ENCODE measurements at places on chromosomes 16 and 17.
A peak's percentile ranks its signal among the peaks of the same experiment; 100 is the strongest.

DNA sequence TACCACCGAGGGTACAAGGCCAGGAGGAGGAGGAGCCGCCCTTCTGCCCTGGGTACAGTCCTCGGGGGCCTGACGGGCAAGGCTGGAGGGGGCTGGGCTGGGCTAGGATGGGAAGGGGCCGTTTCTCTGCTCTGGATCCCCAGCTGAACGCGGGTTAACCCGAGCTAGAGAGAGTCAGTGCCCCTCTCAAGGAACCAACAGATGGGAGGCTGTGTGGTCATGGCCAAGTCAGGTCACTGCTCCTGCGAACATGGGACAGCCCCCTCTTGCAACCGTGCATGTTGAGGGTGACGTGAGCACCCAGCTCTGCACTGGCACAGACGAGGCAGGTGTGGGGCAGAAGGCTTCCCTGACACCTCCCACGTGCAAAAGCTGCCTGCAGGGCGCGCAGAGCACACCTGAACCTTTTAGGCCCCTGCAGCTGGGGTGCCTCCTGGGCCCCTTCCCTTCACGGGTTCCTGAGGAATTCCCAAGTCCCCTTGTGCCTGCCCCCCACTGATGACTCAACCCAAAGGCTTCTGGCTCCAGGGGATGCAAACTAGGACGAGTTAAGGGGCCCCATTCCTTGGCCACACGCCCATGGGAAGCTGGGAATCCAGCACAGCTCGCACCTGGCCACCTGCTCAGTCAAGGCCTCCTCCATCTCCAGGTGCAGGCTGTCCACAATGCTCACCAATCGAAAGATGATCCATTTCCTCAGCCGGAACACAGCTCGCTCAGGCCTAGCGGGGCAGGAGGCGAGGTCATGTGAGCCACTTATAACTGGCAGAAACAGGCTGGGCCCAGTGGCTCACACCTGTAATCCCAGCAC is 6.3 kb downstream of the MYBBP1A start:
- DNase-seq, result no peak

GRCh38 chr17:20279631-20280030 is 187.7 kb downstream of the LGALS9B start:
- DNase-seq, result peak; percentile 49

- DNase-seq, result no peak
Observed at GRCh38 chr16:59210955-59211541, 476.9 kb upstream of the GOT2 start.

DNA sequence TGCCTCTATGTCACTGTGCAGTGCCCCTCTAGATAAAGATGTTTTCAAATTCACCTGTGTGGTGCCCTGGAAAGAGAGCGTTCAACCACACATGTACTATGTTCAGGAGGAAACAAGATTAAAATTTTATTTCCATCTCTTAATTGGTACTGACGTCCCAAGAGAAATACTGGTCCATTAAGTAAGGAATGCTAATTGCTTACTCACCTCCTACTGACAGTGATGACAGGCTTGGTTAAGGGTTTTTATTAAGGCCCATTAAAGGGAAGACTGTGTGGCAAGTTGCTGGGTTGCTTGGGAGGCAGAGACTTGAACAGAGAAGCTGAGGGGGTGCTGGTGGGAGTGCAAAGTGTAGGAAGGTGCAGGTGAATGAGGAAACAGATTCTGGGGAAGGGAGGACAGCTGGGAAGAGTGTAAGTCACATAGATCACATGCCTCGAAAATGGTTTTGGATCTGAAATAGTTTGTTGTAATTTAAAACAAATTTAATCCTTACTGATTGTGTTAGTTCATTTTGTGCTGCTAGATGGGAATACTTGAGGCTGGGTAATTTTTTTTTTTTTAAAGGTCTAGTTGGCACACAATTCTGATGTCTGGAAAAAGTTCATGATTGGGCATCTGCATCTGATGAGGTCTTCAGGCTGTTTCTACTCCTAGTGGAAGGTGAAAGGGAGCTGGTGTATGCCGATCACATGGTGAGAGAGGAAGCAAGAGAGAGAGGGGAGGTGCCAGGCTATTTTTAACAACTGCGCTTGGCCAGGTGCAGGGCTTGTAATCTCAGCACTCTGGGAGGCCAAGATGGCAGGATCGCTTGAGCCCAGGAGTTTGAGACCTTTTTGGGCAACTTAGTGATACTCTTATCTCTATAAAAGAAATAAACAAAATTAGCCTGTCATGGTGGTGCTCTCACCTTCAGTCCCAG is 140.5 kb downstream of the CACNG3 start:
- DNase-seq, result no peak

GRCh38 chr16:82011199-82011641 is at the start of gene SDR42E1:
Gene SDR42E1 (minus strand): TSS chr16:82011470. CDS start chr16:82000858, 10,612 bp downstream.
- no peak for DNase-seq

DNA sequence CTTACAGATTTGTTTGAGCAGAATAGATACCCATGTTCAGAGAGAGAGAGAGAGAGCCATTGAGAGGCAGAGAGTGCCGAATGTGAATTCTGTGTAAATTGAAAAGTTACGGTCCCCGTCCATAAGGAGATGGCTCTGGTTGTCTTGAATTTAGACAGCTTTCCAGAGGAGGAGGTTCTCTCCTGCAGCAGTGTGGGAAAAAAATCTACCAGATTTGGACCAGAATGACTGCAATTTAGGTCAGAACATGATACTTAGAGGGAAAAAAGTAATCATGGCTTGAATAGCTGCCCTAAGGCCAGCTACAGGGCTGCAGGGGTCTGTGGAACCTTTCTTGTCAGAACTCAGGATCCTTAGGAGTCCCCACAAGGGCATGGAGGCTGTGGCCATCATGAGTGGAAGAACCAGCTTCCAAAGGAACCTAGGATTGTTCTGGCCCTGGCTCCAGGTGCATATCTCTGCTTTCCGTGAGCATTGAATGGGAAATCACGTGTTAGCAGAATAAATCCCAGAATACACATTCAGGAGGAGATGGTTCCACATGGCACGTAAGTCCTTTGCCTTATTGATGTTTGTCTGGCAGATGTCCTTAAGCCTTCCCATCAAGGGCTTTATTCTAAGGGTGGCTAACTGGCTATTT is 13.0 kb downstream of the PITPNC1 start:
- DNase-seq, result no peak

GRCh38 chr16:52707676-52708337 is 160.9 kb upstream of the TOX3 start:
- peak; percentile 38 for DNase-seq

- no peak for DNase-seq
Observed at GRCh38 chr17:16300554-16300953, 52.7 kb downstream of the CENPV start.

- no peak for DNase-seq
Observed at GRCh38 chr16:83912519-83913244, 13.8 kb downstream of the MLYCD start.

DNA sequence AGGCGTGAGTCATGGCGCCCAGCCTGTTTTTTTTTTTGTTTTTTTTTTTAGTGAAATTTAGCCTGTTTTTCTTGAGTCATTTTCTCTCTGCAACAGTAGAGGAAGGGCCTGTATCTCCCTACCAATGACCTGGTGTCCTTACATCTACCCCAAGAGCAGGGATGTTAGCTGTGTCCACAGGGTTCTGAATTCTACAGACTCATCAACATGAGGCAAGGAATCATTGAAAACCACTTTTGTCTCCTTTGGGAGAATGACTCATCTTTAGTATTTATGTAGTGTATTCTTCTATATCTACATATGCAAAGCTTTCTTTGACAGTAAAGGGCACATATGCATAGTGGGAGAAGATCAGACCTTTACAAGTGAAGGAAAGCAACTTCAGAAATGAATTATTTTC is 105.3 kb downstream of the SPECC1 start:
- no peak for DNase-seq

- DNase-seq, result no peak
Observed at GRCh38 chr16:57944970-57945739, 25.8 kb downstream of the CNGB1 start.

GRCh38 chr17:80254396-80255251 is 6.0 kb upstream of the RNF213 start:
- DNase-seq, result no peak

DNA sequence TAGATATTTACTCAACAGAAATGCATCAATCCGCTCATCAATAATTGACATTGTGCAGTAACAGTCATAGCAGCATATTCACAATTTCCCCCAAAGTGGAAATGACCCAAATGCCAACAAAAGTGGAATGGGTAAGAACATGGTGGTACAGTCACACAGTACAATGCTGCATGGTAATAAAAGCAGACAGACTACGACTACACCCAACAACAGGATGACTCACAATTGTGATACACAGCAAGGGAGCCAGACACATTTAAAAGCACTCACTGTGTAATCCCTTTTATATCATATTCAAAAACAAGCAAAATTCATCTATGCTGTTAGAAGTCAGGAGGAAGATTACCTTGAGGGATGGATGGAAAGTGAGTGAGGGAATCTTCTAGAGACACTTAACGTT is 76.5 kb upstream of the NUDT7 start:
- DNase-seq, result no peak

DNA sequence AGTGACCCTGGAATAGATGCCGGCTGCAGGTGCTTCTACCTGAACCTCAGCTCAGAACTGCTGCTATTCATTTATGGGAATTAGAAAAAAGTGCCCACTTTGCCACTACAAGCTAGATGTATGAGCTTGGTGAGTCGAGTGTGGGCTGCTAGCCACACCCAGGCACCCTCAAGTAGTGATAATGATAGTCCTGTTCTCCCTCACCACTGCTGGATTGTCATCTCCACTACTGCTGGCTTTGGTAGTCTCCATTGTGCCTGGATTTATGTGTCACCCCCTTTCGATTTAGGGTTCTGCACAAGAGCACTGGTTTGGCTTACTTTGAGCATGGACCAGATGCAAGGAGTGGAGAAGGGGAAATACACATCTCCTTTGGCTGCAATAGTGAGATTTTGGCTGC is 73.0 kb upstream of the N4BP1 start:
- no peak for DNase-seq

DNA sequence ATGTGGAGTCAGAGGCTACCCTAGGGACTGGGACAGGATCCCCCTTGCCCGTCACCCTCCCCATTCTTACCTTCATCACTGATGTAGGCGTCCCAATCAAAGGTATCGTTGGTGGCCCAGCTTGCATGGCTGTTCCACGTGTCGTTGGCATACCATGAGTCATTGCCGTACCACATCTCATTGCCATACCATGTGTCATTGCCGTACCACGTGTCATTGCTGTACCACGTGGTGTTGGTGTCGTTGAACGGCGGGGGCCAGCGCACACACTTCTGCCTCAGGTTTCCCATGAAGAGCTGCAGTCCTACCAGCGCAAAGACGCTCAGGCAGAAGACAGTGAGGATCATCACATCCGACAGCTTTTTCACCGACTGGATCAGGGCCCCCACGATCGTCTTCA is 4.8 kb downstream of the SCN4A start:
- no peak for DNase-seq

DNA sequence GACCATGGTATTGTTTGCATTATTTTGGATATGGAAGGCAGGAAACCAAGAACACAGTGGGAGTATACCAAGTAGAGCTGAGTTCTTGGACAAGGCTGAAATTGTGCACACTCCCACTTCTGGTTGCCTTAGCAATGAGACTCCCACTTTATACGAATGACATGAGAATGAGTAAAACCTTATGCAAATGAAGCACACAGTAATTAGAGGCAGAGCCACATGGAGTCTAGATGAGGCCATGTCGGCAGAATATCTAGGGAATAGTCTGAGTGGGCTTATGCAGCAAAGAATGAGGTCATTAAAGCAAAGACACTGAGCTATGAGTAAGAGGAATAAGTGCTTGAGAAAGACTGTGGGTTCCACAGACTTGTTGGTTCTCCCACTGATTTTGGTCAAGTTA is 178.7 kb downstream of the GRIN2A start:
- DNase-seq, result no peak

GRCh38 chr17:12619459-12620199 is 46.1 kb upstream of the MYOCD start:
- DNase-seq, result no peak

DNA sequence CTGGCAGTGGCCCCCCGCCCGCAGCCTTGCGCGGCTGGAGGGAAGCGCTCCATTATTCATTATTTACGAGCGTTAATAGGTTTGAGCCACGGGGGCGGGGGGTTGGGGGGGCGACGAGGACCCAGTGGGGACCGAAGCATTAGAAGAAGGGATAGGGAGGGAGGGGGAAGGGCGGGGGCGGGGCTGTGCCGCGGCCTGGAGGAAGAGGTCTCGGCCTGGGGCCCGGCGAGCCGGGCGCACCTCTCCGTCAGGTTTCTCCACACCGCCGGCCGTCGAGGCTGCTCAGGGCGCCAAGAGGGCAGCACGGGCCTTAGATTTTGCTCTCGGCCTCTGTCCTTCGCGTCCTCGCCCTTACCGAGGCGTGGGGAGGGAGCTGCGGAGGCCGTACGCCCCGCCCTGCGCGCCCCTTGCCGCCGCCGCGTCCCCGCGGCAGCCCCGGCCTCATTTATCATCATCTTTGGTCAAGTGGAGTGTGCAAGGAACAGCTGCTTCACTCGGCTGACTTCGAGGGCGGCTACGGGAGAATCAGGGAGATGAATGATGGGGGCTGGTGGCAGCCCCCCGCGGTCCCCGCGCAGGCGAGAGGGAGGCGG is 54.2 kb downstream of the SREBF1 start:
- DNase-seq, result peak; percentile 53

GRCh38 chr17:32275060-32276042 is 9.7 kb downstream of the RHBDL3 start:
- DNase-seq, result peak; percentile 84

DNA sequence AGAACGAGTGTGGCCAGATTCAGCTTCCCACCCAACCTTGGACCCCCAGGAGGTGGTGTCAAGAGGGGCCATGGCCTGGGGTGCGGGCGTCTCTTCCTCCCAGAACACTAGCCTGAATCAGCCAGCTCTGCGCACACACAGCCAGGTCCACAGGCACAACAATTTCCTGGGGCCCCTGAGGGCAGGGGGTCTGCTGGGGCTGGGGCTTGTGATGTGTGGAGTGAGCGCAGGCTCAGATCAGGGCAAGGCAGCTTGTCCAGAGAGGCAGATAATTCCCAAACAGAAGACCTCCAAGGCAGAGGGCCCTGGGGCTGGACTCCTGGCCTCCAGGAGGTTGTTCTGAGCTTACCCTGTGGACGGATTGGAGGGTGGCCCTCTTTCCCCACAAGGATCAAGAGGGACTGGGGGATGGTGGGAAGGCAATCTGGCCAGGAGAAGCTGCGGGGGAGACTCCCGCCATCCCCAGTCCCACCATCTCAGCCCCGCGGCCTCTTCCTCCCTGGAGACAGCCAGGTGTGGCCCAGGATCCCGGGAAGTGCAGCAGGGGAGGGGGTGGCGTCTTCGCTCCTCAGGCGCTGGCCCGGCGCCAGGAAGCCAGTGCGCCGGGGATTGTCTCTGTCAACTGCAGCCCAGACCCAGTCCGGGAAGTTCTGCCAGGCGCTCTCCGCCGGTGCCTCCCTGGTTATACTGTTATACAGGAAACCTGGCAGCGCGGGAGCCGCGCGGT is 52.0 kb upstream of the AMZ2 start:
- DNase-seq, result no peak

All from NCI-H1694 treated with DMSO at 0.1 percent for 48 hours (cell line).